ENCODE measurements at places on chromosomes 11 and 22. TPM values are rescaled to one million over a fixed set of nuclear protein-coding genes. Genes with fewer than 3 reads are reported as not detected.

The NOX4 gene
- total RNA-seq, result 11.4 TPM

The FAM180B gene
- total RNA-seq, result not detected

The BBOX1 gene
- total RNA-seq, result not detected

DNA sequence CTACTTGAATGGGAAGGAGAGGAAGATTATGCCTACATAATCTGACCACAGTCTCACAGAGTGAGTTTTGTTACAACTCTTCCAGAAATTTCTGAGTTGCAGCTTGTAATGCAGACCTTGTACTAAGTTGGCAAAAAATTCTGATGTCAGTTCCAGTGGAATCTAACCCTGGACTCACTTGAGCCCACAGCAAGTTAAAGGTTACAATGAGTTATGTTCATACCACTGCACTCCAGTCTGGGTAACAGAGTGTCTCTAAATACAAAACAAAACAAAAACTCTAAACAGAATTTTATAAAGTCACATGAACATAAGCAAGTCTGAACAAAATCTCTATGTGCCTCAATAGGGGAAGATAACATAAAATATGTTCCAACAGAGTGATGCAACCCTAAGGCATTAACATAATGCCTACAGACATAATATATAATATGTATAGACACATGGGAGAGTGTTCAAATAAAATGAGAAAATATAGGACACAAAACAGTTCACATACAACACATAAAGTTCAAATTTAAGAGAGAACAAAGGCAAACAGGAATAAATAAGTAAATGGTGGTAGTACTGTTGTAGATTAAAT is 1.1 kb downstream of the GLYAT start:
- DNase-seq, result no peak

GRCh38 chr22:50339945-50340879 is 2.9 kb upstream of the PPP6R2 start:
- no peak for DNase-seq

DNA sequence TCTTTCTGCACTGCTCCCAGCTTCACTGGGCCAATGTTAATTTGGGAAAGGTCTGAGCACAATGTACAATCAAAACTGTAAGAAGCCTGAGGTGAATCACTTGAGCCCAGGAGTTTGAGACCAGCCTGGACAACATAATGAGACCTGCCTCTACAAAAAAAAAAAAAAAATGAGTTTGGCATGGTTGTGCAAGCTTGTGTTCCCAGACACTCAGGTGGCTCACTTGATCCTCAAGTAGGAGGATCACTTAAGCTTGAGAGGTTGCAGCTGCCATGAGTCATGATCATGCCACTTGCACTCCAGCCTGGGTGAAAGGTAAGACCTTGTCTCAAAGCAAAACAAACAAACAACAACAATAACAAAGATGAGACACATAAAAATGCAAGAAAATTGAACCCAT is 38.6 kb upstream of the SC5D start:
- no peak for DNase-seq

DNA sequence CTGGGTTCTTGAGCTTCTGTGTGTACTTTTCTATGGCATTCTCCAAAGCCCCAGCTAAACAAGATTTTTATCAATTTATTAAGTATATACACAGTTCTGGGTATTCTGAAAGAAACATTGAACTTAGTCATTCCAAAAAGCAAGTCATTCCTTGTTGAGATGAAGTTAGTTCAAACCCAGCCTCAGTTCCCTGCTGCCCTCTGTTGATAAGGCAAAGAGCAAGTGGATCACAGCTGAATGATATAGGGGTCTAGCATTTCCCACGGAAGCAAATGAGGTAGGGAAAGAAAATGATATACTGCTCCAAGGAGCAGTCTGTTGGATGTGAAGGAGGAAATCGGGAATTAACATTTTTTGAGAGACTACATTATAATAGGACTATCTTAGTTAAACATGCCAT is 841.8 kb upstream of the TENM4 start:
- DNase-seq, result no peak

GRCh38 chr11:17272801-17273200 is 3.7 kb upstream of the NUCB2 start:
- DNase-seq, result no peak

Data from sigmoid colon (tissue), 7 donors.